ENCODE measurements at places on chromosomes 12 and 14.

DNA sequence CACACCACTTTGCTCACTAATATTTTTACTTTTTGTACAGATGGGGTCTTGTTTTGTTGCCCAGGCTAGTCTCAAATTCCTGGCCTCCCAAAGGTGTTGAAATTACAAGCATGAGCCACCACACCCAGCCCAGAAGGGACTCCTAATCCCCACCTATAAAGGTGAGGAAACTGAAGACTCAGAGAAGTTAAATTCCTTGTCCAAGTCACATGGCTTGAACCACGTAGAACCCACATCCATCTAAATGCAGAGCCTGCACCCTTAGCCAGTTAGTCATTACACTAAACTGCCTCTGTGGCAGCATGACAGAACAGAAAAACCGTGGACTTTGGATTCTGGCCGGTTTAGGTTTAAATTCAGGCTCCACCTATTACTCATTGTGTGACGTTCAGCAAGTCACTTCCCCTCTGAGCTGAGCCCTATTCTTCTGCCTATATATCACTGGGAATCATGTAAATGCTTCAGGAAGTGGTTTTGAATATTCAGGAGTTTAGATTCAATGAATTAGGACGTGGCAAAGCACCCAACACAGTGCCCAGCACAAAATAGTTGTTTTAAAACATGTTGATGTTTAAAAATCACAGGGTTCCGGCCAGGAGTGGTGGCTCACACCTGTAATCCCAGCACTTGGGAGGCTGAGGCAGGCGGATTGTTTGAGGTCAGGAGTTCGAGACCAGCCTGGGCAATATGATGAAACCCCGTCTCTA lies 3.0 kb upstream of the CORO1C start:
- peak; percentile 71 for DNase-seq

GRCh38 chr14:100696008-100696407 lies 30.7 kb upstream of the DLK1 start:
- no peak for DNase-seq

DNA sequence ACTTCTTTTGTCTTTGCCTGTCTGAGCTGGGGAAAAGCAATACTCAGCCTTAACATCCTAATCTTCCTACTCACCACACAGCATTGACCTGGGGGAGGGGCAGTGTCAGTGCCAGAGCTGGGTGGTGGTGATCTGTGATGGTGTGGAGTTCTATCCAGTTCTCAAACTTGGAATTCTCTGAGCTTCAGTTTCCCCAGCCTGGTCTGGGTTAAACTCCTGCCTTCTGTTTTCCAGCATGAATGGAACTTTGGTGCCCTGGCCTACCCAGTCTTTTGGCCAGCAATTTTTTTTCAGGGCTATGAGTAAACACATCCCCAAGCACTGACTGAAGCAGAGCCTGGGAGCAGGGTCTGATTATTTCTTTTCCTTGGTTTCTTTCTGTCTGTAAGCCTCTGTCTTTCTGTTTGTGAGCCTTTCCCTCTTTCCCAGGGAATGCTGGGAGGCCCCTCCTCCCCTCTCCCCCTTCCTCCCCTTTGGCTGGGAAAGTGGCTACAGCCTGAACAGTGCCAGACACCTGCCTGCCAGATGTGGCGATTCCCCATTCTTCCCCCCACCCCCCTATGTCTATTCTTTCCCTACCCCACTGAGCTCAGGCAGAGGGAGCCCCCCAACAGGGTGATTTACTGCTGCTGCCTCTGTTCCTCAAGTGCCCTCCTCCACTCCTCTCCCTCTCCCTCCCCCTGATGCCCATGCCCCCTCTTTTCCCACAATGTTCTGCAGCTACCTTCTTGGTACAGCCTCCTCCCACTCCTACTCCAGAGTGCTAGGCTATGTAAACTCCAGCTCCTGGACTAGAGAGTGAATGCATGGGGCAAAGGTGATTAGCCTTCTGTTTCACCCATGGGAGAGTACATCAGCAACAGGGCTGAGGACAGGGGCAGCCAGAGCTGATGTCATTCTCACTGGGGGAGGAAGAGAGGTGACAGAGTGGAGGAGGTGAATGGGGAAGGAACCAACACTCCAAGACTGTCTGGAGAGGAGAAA lies 11.1 kb downstream of the GPR84 start:
- peak; percentile 15 for DNase-seq

DNA sequence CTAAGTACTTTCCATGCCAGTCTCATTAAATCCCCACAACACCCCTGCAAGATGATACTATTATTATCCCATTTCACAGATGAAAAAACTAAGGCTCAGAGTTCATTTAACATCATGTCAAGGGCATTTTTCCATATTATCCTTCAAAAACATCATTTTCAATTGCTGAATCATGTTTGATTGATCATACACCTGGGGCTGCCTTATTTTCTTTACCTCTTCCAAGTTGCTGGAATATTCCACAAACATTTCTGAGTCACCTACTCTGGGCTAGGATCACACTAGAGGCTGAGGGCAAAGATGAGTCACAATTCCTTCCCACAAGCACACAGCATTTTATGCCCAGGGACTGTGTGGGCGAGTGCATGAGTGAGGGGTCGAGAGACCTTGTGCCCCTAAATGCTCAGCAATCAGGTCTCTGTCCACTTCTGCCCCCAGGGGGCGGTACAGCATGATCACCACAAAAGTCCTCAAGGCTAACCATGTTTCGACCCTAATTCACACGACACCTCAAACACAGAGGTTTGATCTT lies 14.1 kb upstream of the TMEM119 start:
- DNase-seq = no peak

- no peak for DNase-seq
These were observed 43.2 kb upstream of the YAF2 start for GRCh38 chr12:42281278-42281677.

- DNase-seq = no peak
These were observed 473.5 kb upstream of the MGAT4C start for GRCh38 chr12:86729739-86730138.

GRCh38 chr12:51085757-51086156 lies 2.4 kb upstream of the CSRNP2 start:
- DNase-seq = no peak

DNA sequence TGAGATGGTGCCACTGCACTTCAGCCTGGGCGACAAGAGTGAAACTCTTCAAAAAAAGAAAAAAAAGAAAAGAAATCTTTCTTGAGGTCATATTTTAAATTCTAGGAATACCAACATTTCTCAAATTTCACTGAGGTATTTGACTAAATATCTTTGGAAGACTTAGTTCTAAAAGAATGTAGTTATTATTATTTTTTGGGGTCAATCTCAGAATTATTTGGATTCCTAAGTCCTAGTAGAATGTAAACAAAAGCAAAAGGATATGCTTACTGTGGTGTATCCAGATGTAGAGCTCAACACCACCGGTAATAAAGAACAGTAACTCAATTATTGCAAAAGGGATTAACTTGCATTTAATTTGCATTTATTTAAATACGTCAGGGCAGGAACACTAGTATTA lies 25.0 kb downstream of the PRICKLE1 start:
- DNase-seq = no peak

GRCh38 chr14:84749191-84749955 lies 780.6 kb upstream of the FLRT2 start:
- DNase-seq = no peak

DNA sequence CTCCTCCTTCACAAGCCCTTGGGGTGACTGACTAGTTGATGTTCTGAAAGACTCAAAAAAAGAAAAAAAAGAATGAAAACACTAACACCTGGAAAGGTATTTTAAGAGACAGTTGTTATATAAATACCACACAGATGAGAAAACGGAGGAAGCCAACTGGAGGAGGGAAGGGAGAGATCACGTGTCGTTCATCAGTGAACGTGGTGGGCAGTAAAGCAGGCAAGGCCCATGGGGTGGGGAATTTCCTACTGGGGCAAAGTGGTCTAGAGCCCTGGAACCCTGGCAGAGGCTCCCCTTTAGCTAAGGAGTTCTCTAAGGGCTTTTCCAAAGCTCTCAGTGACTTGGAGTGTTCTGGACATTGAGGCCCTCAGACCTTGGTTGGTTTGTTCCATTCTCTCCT lies 169.7 kb downstream of the CALM1 start:
- no peak for DNase-seq

GRCh38 chr12:52331833-52332232 lies 10.6 kb upstream of the KRT83 start:
- no peak for DNase-seq

- no peak for DNase-seq
These were observed 107.4 kb downstream of the VCPKMT start for GRCh38 chr14:50008974-50009373.

- DNase-seq = no peak
These were observed 362.6 kb downstream of the TMEM121 start for GRCh38 chr14:105888784-105889665.

DNA sequence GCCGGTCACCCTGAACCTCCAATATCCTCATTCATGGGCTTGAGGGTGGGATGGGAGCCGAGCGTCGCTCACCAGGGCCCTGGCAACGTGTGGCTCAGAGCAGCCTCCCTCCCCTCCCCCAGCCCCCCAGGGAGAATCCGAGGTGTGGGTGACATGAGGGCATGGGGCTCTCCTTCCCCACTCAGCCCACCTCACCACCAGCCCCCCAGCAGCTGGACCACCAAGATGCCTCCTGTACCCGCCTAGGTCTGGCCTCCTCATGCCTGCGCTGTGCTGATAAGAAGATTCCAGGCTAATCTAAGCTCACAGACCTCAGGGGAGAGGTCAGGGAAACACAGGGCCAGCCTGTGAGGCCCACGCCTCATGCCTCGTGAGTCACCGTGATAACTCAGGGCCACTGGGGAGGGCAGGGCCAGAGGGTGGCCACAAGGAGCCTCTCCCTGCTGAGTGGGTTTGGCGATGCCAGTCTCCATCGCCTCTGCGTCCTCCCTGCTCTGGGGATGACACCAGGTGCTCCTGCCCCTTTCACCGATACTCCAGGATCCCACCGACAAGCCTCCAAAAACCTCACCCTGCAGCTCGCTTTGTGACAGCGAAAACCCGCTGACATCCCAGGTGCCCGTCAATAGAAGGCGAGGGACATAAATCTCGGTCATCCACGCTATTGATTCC lies 56.9 kb downstream of the TESC start:
- DNase-seq = no peak

GRCh38 chr14:60266021-60266937 lies 17.3 kb downstream of the PPM1A start:
- DNase-seq = no peak

GRCh38 chr12:125267114-125267513 lies 201.9 kb downstream of the AACS start:
- no peak for DNase-seq

GRCh38 chr12:96452261-96452922 lies 37.0 kb upstream of the CFAP54 start:
- no peak for DNase-seq

- no peak for DNase-seq
These were observed 110.4 kb upstream of the CPSF6 start for GRCh38 chr12:69129017-69129416.

- DNase-seq = no peak
These were observed 6.7 kb upstream of the SLC6A15 start for GRCh38 chr12:84919271-84919670.

DNA sequence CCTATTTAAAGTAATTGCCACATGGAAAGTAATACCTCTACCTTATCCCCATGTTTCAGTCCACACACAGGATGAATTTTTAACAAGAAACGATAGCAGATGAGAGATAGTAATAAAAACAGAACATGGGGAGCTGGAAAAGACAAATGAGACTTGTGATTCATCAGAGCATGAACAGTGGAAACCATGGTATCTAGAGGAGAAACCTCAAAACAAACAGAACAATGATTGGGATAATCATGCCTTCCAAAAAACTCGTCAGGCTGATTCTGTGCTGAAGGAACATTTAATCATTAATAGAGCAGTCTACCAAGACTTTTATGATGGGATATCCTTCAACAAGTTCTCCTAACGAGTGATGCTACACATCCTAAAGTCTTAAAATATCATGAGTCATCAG lies 1390.7 kb downstream of the FSCB start:
- no peak for DNase-seq

DNA sequence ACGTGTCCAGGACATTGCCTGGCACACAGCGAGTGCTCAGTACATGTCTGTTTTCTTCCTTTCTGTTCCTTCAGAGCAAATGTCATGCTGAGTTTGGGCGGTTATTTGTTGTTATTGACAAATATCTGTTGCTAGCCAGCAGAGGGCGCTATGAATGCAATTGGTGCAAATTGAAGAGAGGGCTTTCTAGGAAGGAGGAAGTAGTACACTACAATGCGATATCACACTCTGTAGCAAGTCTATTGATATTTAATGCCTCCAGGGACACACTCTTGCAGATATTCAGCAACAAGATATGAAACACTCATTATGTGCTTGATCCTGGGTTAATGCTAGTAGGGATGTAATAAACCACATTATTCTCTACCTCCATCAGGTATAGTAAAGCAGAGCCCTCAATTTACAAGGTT lies 267.3 kb upstream of the SRRM4 start:
- no peak for DNase-seq

DNA sequence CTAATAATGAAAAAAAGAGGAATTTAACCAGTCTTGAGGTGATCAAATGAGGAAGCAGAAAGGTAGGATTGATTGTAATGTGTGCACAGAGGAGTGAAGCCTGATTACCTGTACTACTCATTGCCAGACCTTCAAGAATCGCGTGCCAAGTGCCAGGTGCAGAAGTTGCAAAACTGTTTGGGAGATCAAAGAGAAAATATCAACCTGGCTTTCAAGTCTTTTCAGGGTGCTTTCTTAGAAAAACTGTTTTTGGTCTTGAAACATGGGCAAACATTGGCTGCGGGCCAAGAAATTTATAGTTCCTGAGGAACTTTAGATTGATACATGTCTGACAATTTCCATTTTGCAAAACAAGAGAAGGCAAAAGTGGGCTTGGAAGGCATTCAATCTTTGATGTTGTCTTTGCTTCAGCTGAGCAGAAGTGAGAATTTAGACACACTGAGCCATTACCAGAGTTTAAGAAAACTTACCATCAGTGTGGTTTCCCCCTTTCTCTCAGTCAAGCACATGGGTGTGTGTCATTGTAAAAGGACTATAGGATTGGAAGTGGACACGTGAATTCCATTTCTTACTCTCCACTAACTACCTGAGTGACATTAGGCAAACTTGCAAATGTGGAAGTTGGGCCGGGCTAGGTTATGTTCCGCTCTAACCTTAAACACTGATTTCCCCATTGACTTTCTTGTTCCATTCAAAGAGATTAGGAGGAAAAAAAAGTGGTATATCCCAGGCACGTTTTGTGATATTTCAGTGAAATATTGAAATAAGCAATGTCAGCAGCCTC lies 486.2 kb downstream of the DIO2 start:
- no peak for DNase-seq

GRCh38 chr14:94752591-94753436 lies 17.1 kb downstream of the GSC start:
- no peak for DNase-seq

DNA sequence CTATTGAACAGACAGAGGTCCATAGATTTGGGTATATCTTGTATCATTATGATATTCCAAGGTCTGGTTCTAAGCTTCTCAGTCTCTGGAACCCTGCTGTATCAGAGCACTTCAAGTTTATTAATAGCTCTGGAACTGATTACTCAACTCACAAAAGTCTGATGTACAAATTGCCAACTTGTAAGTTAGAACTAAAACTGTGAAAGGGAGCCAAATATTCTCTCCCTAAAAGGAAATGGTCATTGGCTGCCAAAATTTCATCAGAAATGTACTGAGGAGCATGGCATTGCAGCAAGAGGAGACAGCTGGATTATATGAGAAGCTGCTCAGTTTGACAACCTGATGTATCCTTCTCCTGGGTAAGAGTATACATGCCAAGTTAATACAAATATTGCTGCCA lies 828.8 kb upstream of the SEL1L start:
- DNase-seq = no peak
